Pulmonary artery endothelial cell (primary cell): ENCODE measurements at places on chromosomes 5 and 9. TPM values are rescaled to one million over a fixed set of nuclear protein-coding genes. Genes with fewer than 3 reads are reported as not detected.

Gene SPINK1
- total RNA-seq = not detected in 2 replicates

- no peak for DNase-seq
These were observed 106.5 kb upstream of the LPAR1 start for GRCh38 chr9:111144741-111145140.

Gene MRPS27
- 96.2 and 108 TPM in 2 replicates for total RNA-seq

DNA sequence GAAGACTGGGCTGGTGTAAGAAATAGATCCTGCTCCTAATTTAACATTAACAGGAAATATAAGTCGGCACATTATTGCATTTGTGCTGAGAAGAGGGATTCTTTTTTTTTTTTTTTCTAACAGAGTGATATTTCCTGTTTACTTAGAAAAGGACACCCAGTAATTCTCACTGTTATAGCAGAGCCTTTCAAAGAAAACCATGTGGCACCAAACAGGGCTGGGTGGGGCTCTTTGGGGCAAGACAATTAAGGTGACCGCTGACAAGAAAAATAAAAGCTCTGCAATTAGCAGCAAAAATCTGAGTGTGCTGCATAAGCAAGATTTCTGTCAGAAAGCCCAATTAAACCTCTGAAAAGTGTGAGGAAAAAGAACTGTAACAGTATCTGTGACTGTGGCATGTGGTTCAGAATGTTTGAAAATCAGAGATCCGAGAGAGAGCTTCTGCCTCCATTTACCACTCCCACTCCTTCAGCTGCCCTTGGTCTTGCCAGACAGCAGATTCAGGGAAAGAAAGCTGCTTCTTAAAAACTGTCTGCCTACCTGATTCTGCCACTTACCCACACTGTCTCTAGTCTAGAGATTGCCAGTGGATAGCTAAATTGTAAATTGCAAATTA is 77.1 kb upstream of the IQGAP2 start:
- no peak for DNase-seq

Gene TRPM3
- 0.99 and 2.9 TPM in 2 replicates for total RNA-seq

DNA sequence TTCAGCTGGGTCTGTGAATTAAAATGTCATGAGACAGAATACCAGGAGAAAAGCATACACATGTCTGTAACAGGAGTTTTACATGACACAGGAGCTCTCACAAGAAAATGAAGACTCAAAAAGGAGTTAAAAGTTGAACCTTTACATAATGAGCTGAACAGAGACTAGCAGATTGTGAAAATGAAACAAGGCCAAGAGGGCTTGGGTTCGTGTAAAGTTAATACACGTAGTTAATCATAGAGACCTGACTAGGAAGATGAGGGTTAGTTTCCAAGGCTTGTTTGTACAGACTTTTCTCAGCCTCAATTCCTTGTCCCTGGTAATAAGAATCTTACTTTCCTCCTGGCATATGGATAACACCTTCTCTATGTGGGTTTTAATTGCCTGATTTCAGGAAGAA is 1294.0 kb downstream of the MAT2B start:
- no peak for DNase-seq

Gene AHRR
- 5.4 and 6.8 TPM in 2 replicates for total RNA-seq

Gene SEC24A
- 18.3 and 21.1 TPM in 2 replicates for total RNA-seq

GRCh38 chr9:130770679-130771442 is 64.2 kb upstream of the ABL1 start:
- no peak for DNase-seq

DNA sequence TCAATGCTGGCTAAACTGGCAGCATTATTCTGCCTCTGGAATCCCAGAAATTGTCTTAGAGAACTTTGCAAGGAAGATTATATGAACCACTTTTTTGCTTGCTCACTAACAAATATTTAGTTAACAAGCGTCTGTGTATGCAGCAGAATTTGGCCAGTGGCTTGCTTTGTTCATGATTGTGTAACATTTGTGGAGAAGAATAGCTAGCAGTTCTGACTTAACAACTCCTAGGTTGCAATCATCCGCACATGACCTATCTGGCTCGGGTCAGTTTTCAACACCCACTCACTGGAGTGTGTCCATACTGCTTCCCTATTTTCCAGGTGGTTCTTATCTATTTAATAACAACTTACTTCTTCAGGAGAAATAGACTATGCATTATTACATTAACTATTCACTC is 98.5 kb downstream of the SNX18 start:
- DNase-seq = no peak

DNA sequence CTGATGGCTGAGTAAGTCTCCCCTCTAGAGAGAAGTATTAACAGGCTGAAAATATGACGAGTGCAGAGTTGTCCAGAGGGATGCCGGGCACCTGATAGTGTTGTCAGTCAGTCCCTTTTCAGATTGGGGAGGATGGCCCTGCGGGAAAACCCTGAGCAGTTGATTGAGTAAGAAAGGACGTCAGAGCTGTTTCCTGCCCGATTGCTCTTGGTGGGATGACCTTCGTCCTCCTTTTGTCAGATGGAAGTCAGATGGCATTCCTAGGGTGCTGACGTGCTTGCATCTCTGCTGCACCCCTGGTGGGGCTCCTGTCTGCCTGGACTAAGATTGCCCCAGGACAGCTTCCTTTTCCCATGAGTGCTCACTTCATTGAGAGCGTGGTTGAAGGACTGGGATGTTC is 9.8 kb downstream of the ZNF354B start:
- no peak for DNase-seq

Gene TLX3
- not detected in 2 replicates for total RNA-seq

Gene TAS2R1
- not detected in 2 replicates for total RNA-seq

DNA sequence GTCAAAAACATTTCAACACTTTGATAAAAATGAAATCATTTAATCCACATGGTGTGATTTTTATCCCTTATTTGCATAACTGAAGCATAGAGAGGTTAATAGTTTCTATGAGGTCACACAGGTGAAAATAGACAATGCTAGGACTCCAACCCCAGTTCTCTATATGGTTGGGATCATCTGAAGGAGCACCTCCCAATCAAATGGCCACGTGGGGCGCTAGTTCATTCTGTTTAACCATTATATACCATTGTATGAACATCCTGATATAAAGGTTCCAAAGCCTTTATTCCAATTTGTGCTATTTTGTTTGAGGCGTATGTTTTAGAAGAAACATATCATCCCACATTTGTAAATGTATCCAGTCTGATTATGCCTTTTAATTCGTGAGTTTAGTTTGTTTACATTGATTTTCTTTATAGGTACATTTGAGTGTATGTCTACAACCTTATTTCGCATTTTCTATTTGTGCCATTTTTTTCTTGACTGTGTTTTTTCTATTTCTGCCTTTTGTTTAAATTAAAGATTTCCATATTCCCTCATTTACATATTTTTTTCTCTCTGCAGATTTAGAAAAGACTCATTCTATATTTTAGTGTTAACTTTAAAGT is 1092.0 kb downstream of the MAT2B start:
- no peak for DNase-seq

DNA sequence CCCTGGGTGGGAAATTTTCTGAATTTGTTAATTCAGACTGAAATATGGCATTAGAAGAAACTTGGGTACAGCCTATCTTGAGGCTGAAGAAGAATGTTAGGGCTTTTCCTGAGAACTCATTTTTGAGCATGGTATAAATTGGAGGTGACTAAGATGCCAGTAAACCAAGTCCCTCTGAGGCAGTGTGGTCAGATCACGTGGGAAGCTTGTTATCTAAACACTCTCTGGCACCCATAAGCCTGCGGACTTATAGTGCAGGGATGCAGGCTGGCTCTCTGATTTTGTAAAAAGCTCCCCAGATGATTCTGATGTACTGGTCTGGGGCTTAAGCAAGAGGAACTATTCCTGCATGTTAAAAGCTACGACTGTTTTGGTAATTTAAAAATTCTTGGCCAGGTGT is 34.3 kb downstream of the MTMR12 start:
- no peak for DNase-seq

DNA sequence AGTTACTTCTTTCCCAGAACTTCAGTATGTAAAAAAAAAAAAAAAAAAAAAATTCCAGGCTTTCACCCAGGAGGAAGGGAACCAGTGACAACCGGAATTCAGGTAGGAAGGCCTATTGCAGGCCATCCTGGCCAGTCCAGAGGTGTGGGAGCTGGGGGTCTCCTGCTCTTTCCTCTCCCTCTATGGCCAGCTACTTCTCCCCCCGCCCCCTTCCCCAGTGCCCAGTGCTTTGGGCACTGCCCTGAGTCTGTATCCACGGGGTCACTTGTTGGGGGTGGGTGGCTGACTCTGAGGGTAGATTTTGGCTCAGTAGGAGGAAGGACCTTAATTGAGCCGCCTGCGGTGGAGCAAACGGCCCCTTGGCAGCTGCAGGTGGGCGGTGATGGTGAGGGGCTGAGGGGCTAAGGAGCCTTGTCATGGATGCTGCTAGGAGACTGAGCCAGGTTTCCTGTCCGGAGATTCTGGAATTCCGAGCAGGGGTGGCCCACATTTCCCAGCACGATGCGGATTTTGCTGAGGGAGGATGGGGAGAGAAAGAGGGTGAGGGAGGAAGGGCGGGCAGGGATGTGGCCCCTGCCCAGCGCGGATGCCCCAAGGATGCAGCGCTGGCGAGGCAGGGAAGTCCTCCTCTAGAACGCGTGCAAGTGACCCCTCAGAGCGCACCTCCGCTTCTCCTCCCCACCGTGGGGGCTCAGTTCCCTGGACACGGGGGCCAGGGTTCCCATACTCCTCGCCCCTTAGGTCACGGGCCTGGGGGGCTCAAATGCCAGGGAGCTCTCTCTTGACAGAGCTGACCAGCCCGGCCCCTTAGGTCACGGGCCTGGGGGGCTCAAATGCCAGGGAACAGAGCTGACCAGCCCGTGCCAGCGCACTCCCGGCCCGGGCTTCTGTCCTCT is 1.2 kb upstream of the PHF2 start:
- no peak for DNase-seq

- no peak for DNase-seq
These were observed 50.5 kb upstream of the MAMDC2 start for GRCh38 chr9:69993110-69993509.

DNA sequence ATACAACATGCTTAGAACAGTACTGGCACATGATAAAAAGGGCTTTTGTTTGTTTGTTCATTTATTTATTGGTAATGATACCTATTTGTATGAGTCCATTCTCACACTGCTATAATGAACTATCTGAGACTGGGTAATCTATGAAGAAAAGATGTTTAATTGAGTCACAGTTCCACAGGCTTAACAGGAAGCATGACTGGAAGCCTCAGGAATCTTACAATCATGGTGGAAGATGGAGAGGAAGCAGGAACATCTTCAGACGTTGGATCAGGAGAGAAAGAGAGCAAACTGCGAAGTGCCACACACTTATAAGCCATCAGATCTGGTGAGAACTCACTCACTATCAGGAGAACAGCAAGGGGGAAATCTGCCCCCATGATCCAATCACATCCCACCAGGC is 847.7 kb downstream of the CDH18 start:
- no peak for DNase-seq

DNA sequence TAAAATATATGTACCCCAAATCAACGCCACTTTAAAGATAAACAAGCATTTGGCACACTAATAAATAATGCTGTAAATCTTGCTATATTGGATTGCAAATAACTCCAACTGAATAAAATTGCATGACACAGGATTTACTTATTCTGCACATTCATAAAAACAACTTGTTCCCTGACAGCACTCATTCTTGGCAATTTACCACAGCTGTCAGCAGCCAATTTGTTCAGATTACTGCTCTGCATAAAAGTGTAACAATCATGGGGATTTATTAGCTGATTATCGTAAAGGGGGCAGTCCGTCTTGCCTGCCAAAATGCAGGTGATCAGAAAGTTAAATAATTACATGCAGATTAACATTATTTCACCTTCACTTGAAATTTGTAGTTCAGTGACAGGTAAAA is 285.3 kb downstream of the SLF1 start:
- DNase-seq = no peak

GRCh38 chr9:99071313-99072039 is 33.4 kb upstream of the TGFBR1 start:
- DNase-seq = no peak
